Mammary epithelial cell (primary cell): ENCODE measurements at places on chromosomes 3 and 15.

DNA sequence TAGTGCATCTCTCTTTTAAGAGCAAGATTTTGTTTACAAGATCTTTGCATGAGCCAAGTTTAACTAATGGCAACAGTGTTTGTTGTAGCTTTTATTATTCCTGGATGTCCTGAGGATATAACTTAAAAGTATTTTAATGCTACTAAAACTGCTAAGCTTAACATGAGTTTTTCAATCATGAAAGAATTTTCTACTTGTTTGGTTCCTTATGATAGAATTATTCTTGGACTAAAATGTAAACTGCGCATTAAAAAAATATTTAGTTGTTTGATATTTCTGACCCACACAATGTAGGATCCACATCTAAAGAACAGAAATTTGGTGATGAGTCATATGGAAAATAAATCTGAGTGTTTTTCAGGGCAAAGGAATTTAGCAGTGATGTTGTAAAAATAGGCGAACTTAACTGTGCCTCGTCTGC lies 70.8 kb downstream of the RAP2B start:
- DNase-seq = no peak

- no peak for DNase-seq
These were observed 379.4 kb upstream of the C2CD4B start for GRCh38 chr15:62544446-62544845.

GRCh38 chr3:163543662-163544061 lies 1534.6 kb downstream of the SI start:
- no peak for DNase-seq

- no peak for DNase-seq
These were observed 203.8 kb downstream of the RORA start for GRCh38 chr15:61025308-61025707.

DNA sequence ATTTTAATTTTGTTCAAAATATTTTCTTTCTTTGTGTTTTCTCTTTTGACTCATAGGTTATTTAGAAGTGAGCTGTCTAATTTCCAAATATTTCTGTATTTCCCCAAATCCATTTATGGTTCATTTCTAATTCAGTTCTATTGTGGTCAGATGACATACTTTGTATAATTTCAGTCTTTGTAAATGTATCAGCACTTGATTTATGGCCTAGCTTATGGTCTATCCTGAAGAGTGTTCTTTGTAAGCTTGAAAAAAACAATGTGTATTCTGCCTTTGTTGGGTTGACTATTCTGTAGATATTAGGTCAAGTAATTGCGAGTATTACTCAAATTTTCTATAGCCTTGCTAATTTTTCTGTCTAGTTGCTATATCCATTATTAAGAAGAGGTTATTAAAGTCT lies 311.2 kb downstream of the OCA2 start:
- no peak for DNase-seq

GRCh38 chr3:150174179-150174578 lies 203.5 kb upstream of the PFN2 start:
- no peak for DNase-seq

DNA sequence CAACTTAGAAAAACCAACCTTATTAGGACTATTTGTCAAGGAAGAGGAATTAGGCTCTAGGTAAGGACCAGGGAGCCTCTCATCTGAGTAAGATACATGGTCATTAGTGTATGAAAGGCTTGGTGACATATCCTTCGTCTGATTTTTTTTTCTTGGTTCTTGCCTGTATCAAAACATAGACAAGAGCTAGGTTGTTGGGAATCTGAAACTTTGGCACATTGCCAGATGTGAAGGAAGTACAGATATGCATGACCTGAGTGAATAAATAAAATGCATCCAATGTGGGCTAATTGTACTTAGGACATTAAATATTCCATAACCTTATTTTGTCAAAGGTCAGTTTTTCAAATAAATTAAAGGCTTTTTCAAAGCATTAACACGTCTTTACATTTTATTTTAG lies 151.8 kb downstream of the SYNPR start:
- DNase-seq = no peak

DNA sequence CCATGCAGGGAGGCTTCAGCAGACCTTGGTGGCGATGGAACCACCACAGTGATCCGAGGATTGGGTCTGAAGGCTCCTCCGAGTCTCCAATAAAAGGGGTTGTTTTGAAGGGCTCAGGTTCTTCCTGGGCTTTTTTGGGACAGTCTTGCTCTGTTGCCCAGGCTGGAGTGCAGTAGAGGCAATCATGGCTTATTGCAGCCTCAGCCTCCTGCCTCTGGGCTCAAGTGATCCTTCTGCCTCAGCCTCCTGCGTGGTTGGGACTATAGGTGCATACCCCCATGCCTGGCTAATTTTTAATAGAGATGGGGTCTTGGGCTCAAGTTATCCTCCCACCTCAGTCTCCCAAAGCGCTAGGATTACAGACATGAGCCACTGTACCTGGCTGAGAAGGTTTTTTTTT lies 84.8 kb downstream of the IGF1R start:
- DNase-seq = no peak

DNA sequence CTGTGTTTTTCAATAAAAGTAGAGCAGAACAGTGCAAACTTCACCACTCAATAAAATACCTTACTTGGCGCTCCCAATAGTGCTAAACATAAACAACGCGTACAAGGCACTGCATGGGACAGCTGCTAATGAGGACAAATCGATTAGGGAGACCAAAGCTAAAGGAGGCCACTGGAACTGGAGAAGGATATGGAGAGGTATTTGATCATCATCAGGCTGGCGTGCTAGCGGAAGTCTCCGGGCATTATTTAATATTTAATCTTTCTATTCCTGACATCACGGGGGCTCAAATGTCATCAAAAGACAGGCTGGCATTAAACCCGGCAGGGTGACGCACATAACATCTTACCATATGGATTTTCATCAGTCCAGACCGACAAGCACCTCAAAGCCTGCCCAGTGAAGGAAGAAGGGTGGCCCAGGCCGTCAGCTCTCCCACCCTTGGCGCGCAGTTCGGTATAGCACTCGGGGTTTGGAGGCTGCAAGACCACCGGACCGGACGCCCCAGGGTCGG lies 604 bp downstream of the CCPG1 start:
- DNase-seq = no peak

DNA sequence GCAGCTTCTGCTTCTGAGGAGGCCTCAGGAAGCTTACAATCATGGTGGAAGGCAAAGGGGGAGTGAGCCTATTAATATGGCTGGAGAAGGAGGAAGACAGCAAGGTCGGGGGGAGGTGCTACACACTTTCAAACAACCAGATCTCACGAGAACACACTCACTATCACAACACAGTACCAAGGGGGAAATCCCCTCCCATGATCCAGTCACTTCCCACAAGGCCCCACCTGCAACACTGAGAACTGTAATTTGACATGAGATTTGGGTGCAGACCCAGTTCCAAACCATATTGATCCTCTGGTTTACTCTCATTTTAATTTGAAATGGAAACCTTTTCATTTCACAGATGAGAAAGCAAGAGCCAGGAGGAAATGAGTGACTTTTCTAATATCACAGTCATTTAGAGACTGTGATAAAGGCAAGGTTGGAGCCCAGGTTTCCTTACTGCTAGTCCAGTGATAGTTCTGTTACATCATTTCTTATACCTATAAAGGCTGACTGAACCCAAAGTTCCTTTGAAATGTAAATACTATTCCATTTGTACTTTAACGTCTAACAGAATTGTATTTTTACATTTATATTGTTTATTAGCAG lies 105.8 kb upstream of the GAP43 start:
- DNase-seq = peak; percentile 8

DNA sequence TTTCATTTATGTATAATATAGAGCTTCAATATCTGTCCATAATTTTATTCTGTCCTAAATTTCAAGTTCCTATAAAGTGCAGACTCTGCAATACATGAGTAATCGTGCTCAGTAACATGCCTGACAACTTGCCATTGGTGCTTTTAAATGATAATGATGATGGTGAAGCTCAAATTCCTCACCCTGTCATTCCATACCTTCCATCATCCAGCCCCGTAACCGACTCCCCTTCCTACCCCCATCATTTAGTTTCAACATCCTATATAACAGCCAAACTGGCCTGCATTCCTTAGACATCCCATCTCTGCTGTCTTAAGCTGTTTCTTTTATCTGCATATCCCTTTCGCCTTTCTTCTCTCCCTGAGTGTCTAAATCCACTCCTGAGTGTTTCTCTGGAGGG lies 67.2 kb upstream of the DLG1 start:
- no peak for DNase-seq

DNA sequence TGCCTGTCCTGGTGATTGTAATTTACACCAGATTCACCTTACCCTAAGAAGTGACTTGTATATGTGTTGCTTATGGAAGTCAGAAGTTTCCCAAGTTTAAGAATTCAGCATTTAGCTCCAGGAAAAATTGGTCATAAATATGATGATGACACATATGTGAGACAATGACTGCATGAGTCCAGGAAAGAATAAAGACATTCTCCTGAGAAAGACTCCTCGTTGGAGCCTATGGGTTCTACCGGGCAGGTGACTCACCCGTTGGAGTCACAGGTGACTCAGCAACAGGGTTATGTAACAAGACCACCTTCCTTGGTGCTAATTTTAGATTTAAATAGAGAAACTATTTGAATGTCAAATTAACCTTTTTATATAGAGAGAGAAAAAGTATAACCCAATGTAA lies 662.4 kb downstream of the FHIT start:
- peak; percentile 94 for DNase-seq

- peak; percentile 31 for DNase-seq
These were observed 6.3 kb downstream of the ZNF774 start for GRCh38 chr15:90358124-90359033.

- no peak for DNase-seq
These were observed 71.9 kb downstream of the FOXB1 start for GRCh38 chr15:60076045-60076444.

DNA sequence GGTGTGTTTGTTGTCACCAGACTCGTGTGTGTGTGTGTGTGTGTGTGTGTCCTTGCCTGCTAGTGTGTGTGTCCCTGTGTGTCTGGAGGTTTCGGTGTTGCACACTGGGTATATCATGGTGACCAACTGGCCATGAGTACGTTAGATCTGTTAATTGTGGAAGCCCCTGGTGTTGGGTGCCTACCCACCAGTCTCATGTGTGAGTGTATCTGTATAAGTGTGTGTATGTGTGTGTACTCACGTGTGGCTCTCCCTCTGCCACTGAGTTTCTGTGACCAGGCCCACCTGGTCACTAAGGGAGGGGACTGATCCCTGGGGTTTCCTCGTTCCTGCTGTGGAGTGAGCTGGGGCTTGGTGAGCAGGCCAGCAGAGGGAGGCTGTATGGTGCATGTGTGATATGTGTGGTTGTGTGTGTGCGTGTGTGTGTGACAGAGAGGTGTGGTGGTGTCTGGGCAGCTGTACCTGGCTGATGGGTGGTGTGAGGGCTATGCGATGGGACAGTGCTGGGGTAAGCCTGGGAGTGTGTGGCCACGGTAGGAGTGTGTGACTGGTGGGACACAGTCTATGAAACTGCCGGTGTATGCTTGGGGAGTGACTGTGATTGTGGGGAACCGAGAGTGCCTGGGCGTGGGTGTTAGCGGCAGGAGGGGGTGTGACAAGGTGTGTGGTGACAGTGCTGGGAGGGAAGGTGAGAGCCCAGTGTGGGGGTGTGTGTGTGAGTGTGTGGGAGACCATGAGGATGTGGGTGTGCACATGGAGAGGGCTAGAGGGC lies 1.8 kb downstream of the PRKCD start:
- DNase-seq = peak; percentile 36

GRCh38 chr15:85423256-85423655 lies 42.9 kb downstream of the AKAP13 start:
- DNase-seq = no peak

DNA sequence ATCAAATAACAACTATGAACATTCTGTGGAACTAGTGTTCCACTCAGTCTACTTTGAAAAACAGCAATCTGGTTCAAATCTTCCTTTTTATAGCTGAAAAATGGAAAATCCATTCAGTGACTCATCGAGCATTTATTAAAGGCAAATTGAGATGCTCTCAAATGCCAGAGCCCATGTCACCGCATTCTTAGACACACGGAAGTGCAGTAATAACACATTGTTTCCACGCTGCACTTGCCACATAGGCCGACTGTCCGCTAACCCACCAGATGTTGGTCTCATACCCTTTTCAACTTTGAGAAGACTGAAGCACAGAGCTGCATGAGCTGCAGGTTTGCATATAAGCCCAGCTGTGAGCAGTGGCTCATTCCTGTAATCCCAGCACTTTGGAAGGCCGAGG lies 95.9 kb downstream of the TMEM266 start:
- no peak for DNase-seq

GRCh38 chr3:162569314-162569713 lies 1072.7 kb downstream of the OTOL1 start:
- DNase-seq = no peak

DNA sequence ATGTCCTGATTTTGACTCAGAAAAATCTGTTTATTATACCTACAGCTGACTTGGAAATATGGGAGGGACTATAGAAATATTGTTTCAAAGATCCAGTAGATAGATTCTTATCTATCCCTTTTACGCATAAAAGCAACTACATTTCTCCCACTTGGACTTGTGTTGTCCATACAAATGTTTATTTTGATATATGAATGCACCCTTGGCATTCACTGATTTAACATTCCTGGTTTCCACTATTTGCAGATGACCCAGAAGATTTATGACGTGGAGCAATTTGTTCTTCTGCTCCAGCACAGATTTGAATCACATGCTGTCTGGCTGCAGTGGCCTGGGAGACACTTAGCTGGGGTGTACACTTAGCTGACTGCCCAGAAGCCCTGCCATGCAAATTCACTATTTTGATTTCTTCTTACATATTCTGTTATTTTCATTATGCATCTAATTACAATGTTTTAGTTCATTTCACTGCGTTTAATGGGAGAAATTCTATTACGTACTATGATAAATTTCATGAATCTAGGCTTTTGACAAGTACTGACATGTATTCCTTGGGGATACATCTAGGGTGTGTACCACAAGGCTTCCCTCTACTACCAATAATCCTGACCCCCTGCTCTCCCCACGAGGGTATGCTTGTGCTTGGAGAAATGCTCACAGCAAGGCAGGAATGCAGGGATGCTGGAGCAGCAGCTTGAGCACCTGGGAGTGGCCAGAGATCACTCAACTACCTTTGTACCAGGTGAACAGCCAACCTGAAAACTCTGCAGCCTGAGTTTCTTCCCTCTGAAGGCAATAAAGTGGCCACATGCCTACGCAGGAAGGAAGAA lies 223.6 kb upstream of the TBL1XR1 start:
- DNase-seq = no peak

GRCh38 chr3:186464424-186465093 lies 79.6 kb downstream of the CRYGS start:
- DNase-seq = no peak

DNA sequence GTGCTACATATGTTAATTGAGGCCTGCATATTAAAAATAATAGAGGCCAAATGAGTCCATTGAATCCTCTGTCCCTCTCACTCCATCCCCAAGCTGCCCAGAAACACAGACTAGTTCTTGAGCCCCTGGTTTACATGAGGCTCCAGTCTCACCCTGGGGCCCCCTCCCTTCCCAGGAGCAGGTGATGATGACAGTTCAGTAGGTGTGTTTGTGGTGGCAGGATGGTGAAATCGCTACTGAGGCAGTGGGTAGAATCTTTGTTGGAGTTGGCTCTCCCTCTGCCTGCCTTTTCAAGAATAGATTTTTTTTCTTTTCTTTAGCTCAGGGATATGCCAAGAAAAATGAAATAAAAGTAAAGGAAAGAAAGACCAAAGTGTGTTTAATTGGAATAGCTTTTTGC lies 288.7 kb downstream of the EPHB1 start:
- no peak for DNase-seq

- DNase-seq = no peak
These were observed 60.7 kb upstream of the SGO1 start for GRCh38 chr3:20246662-20247061.
